ENCODE measurements at places on chromosomes 3 and 15.
A peak's percentile ranks its signal among the peaks of the same experiment; 100 is the strongest.

- peak; percentile 44 for DNase-seq
- peak overlapping the region; percentile 94 for H3K27ac ChIP-seq
- 0 out of 3 replicates have a peak, but pooled peaks cover 1% of the 10 kb centered on the region for H3K36me3 ChIP-seq
- peak overlapping the region; percentile 87 for H3K4me3 ChIP-seq
- H3K27me3 ChIP-seq = no peaks in the 10 kb centered on the region
These were observed 611 bp downstream of the PIAS1 start for GRCh38 chr15:68054628-68055223.

DNA sequence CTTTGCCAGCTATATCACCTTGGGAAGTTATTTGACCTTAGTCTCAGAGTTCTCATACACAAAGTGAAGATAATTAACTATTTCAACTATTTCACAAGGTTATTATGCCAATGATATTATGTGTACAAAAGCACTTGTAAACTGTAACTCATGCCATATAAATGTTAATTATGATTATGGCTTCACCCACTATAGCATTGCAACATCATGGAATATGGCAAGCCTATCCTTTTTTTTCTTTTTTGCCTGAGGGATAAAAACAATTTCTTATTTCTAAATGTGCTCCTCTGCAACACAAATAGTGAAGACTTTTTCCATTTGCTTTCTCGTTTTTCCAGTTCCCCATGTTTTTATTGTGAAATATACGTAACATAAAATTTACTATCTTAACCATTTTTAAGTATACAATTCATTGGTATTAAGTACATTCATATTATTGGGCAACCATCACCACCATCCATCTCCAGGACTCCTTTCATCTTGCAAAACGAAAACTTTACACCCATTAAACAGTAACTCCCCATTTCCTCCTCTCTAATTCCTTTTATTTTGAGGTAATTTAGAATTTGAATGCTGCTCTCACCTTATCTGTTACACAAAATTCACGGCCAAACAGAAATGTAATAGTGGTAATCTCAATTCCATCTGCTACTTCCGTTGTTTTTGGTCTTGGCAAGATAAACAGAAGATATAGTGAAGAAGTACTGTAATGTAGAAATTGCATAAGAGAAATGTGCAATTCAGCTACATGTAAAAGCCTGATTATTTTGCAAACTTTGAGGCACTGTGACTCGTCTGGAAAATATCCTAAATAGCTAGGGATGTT is 46.3 kb downstream of the NANOGP8 start:
- H3K27ac ChIP-seq = no peak overlapping the region
- H3K4me3 ChIP-seq = no peak overlapping the region
- DNase-seq = no peak
- no peaks in the 10 kb centered on the region for H3K27me3 ChIP-seq

- H3K27ac ChIP-seq = no peak overlapping the region
- H3K27me3 ChIP-seq = no peaks in the 10 kb centered on the region
- no peaks in the 10 kb centered on the region for H3K36me3 ChIP-seq
- no peak overlapping the region for H3K4me3 ChIP-seq
These were observed 264.2 kb downstream of the NFKBIZ start for GRCh38 chr3:102113421-102114041.

GRCh38 chr3:197373096-197373495 is 74.7 kb upstream of the DLG1 start:
- peaks cover 56% of the 10 kb centered on the region for H3K4me1 ChIP-seq
- DNase-seq = no peak
- no peak overlapping the region for H3K4me3 ChIP-seq
- no peaks in the 10 kb centered on the region for H3K27me3 ChIP-seq

- H3K27me3 ChIP-seq = no peaks in the 10 kb centered on the region
- H3K4me3 ChIP-seq = no peak overlapping the region
These were observed 54.3 kb downstream of the NTRK3 start for GRCh38 chr15:88202231-88202630.

DNA sequence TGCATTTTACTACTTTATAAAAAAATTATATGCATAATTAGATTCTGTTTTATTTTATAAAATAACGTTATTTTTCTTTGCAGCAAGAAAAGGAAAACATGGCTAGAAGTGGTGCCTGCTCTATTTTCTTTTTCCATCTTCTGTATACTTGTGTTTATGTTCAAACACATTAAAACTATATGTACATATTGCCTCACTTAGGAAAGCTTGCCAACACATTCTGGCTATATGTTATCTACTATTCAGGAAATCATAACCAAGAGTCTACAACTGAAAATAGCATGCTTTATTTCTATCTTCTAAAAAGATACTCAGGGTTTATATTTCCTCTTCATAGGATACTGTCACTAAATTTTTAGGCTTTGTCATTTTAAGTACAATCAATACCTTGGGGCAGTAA is 90.2 kb upstream of the KCNMB2 start:
- H3K27ac ChIP-seq = no peak overlapping the region
- no peaks in the 10 kb centered on the region for H3K36me3 ChIP-seq
- no peak overlapping the region for H3K4me3 ChIP-seq
- H3K27me3 ChIP-seq = no peaks in the 10 kb centered on the region

- no peaks in the 10 kb centered on the region for H3K4me1 ChIP-seq
- no peak for DNase-seq
- no peaks in the 10 kb centered on the region for H3K36me3 ChIP-seq
- H3K4me3 ChIP-seq = no peak overlapping the region
- no peak overlapping the region for H3K27ac ChIP-seq
These were observed 127.9 kb upstream of the SLC6A11 start for GRCh38 chr3:10688126-10688525.

DNA sequence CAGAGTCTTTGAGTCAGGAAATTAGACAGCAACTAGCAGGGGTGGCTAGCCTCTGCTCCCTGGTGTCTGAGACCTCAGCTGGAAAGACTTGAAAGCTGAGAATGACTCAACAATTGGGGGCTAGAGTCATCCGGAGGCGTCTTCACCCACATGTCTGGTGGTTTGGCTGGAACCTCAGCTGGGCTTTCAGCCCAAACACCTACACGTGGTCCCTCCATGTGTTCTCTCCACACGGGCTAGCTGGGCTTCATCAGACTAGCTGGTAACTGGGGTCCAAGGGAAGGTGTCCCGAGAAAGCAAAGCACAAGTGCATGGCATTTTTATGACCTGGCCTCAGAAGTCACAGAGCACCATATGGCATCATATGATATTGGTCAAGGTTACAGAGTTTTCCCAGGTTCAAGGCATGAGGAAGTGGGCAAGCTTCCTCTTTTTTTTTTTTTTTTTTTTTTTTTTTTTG is 19.9 kb upstream of the ABHD2 start:
- H3K4me1 ChIP-seq = peaks cover 32% of the 10 kb centered on the region
- H3K36me3 ChIP-seq = no peaks in the 10 kb centered on the region
- H3K4me3 ChIP-seq = no peak overlapping the region
- no peaks in the 10 kb centered on the region for H3K27me3 ChIP-seq
- DNase-seq = no peak
- no peak overlapping the region for H3K27ac ChIP-seq

DNA sequence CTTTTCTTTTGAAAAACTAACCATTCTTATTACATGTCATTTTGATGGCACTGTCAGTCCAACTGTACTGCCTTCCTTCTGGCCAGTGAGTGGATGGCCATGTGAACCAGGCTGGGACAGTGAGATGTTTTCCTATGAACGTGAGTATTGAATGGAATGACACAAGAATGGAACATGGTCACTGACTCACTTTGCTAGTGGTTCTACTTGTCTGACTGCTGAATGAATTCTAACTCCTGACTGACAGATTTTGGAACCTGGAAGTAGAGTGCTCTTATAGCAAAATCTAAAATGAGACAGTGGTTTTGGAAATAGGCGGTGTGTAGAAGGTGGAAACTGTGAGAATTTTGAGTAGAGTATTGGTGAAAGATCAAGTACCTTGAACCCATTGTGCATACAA is 606.9 kb upstream of the KCNMB2 start:
- DNase-seq = no peak
- H3K4me1 ChIP-seq = peaks cover 5% of the 10 kb centered on the region
- no peak overlapping the region for H3K27ac ChIP-seq
- no peaks in the 10 kb centered on the region for H3K36me3 ChIP-seq
- no peak overlapping the region for H3K4me3 ChIP-seq

- H3K36me3 ChIP-seq = no peaks in the 10 kb centered on the region
- H3K4me3 ChIP-seq = no peak overlapping the region
- no peak overlapping the region for H3K27ac ChIP-seq
- no peaks in the 10 kb centered on the region for H3K4me1 ChIP-seq
- H3K27me3 ChIP-seq = no peaks in the 10 kb centered on the region
- no peak for DNase-seq
These were observed 720.6 kb upstream of the CBLB start for GRCh38 chr3:106589311-106589942.

- H3K27ac ChIP-seq = no peak overlapping the region
- DNase-seq = no peak
- no peaks in the 10 kb centered on the region for H3K27me3 ChIP-seq
- no peak overlapping the region for H3K4me3 ChIP-seq
- peaks cover 31% of the 10 kb centered on the region for H3K4me1 ChIP-seq
These were observed 25.2 kb upstream of the DENND6A start for GRCh38 chr3:57718118-57718517.

GRCh38 chr3:131261104-131261503 is 120.5 kb upstream of the NUDT16 start:
- no peak for DNase-seq
- no peaks in the 10 kb centered on the region for H3K27me3 ChIP-seq
- no peaks in the 10 kb centered on the region for H3K36me3 ChIP-seq
- no peaks in the 10 kb centered on the region for H3K4me1 ChIP-seq

DNA sequence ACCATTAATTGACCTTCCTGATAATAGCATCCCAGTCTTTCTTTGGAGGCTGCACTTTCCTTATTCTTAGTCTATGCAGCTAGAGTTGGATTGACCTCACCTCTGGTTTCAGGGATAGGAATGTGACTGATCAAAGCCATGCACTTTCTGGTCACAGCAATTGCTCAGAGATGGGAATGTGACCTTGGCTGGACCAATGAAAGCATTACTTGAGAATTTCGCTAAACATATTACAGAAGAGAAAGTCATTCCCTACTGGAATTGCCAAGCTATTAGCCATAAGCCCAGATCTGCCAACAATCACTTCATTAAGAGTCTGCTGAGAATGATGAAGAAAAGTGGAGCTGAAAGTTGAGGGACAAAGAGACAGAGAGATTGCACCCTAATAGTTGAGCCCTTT is 32.7 kb downstream of the RTP1 start:
- H3K36me3 ChIP-seq = no peaks in the 10 kb centered on the region
- no peaks in the 10 kb centered on the region for H3K4me1 ChIP-seq
- H3K27ac ChIP-seq = no peak overlapping the region
- H3K27me3 ChIP-seq = no peaks in the 10 kb centered on the region

DNA sequence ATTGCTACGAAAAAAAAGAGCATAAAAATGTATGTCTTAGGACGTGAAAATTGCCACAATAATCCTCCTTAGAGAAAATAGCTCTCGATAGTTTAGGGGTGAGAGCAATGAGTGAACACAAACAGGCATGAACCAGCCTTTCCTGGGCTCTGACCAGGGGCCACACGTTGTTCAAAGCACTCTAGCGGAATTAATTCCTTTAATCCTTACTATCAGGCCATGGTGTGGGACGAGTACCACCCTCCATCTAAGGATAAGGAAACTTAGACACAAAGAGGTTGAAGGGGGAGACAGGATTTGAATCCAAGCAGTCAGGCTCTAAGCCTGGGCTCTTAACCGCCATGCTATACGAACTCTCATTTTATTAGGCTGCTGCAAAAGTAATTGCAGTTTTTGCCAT is 81.9 kb upstream of the CACNA2D3 start:
- H3K4me1 ChIP-seq = no peaks in the 10 kb centered on the region
- no peak for DNase-seq
- no peak overlapping the region for H3K27ac ChIP-seq
- no peak overlapping the region for H3K4me3 ChIP-seq
- no peaks in the 10 kb centered on the region for H3K36me3 ChIP-seq

GRCh38 chr15:63447017-63447676 is 57.2 kb upstream of the USP3 start:
- peaks cover 23% of the 10 kb centered on the region for H3K4me1 ChIP-seq
- no peaks in the 10 kb centered on the region for H3K27me3 ChIP-seq
- no peak overlapping the region for H3K27ac ChIP-seq
- no peak overlapping the region for H3K4me3 ChIP-seq
- DNase-seq = no peak
- H3K36me3 ChIP-seq = no peaks in the 10 kb centered on the region

GRCh38 chr3:124960698-124961097 is 26.1 kb upstream of the MUC13 start:
- no peak overlapping the region for H3K4me3 ChIP-seq
- H3K36me3 ChIP-seq = no peaks in the 10 kb centered on the region
- peaks cover 29% of the 10 kb centered on the region for H3K4me1 ChIP-seq
- H3K27me3 ChIP-seq = no peaks in the 10 kb centered on the region
- no peak for DNase-seq
- no peak overlapping the region for H3K27ac ChIP-seq

- H3K4me3 ChIP-seq = no peak overlapping the region
- peaks cover 26% of the 10 kb centered on the region for H3K27me3 ChIP-seq
- no peak overlapping the region for H3K27ac ChIP-seq
- DNase-seq = no peak
- H3K36me3 ChIP-seq = no peaks in the 10 kb centered on the region
- no peaks in the 10 kb centered on the region for H3K4me1 ChIP-seq
These were observed 32.1 kb downstream of the MGLL start for GRCh38 chr3:127789990-127790881.

DNA sequence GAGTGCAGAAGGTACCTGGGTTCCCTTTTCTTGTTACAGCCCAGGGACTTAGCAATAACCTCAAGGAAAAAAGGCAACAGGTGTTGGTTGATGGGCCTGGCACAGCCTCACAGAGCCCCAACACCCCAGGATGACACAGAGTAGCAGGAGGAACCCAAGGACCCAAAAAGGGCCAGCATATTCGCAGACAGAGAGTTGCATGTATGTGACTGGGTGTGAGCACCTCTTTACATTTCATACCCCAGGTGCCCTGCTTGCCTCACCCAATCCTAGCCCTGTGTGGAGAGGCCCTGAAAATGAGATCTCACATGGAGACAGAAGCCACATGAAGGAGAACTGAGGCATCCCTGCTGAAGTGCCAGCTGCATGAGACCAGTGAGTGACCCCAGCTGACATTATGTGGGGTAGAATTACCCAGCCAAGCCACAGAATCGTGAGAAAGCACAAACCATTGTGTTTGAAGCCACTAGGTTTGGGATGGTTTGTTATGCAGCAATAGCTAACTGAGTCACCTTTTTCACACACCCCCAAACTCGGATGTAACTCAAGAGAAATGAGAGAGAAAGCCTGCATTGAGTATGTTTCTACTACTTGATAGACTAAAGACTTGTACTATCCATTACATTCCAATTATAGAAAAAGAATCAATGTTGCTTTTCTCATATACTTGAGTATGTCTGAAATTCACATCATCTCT is 26.2 kb upstream of the HHATL start:
- no peak overlapping the region for H3K4me3 ChIP-seq
- no peak overlapping the region for H3K27ac ChIP-seq
- DNase-seq = no peak
- peaks cover 43% of the 10 kb centered on the region for H3K4me1 ChIP-seq
- H3K27me3 ChIP-seq = no peaks in the 10 kb centered on the region
- H3K36me3 ChIP-seq = no peaks in the 10 kb centered on the region

Data from HepG2 (cell line).